ENCODE measurements at places on chromosomes 1 and 21.

GRCh38 chr1:11893907-11894251 is 32.3 kb downstream of the KIAA2013 start:
- H3K27ac ChIP-seq = no peak overlapping the region
- peaks cover 32% of the 10 kb centered on the region for H3K27me3 ChIP-seq
- H3K4me1 ChIP-seq = no peaks in the 10 kb centered on the region
- no peaks in the 10 kb centered on the region for H3K36me3 ChIP-seq

DNA sequence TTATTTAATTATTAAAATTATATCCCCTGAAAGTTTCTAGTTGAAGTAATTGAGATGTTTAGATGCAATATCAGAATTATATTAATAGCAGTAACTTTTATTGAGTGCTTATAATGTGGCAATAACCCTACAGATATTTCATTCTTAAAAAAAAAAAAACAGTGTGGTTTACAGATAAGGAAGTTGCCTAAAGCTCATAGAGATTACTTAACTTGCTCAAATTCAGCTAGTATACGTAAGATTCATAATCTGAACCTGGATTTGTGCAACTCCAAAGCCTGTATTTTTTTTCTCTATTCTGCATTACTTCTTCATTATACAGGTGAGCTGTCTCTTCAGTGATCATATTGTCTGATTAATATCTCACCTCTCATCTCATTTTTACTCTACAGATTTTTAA is 156.0 kb upstream of the PTBP2 start:
- no peaks in the 10 kb centered on the region for H3K4me1 ChIP-seq
- no peak overlapping the region for H3K4me3 ChIP-seq
- no peaks in the 10 kb centered on the region for H3K27me3 ChIP-seq
- H3K36me3 ChIP-seq = no peaks in the 10 kb centered on the region
- DNase-seq = no peak

- H3K36me3 ChIP-seq = no peaks in the 10 kb centered on the region
- H3K27ac ChIP-seq = no peak overlapping the region
- DNase-seq = no peak
- H3K27me3 ChIP-seq = no peaks in the 10 kb centered on the region
- H3K4me1 ChIP-seq = no peaks in the 10 kb centered on the region
Observed at GRCh38 chr1:93699503-93700168, 18.0 kb upstream of the BCAR3 start.

DNA sequence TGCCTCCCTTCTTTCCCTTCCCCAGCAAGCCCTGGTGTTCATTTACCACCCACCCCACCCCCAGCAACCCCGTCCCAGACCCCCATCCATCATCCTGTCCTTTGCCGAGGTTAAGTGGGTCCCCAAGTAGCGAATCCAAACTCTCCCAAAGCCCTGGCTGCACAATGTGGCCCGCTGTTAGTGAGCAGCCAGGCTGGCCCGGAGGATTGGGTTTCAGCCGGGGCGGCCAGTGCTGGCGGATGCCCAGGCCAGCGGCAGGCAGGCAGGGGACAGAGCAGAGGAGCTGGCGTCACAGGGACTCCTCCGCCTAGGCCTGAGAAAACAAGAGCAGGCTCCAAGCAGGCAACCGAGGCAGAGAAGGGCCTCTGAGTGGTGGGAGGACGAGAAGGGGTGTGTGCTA is 61.4 kb downstream of the EPHB2 start:
- H3K27me3 ChIP-seq = no peaks in the 10 kb centered on the region
- DNase-seq = no peak
- H3K4me1 ChIP-seq = no peaks in the 10 kb centered on the region
- H3K36me3 ChIP-seq = no peaks in the 10 kb centered on the region
